Kidney glomerular epithelial cell (primary cell): ENCODE measurements at places on chromosomes 7 and 10.

- DNase-seq, result no peak
Measured at GRCh38 chr10:79244068-79244442, 103.2 kb upstream of the PPIF start.

GRCh38 chr10:36187380-36188079 lies 545.4 kb upstream of the FZD8 start:
- no peak for DNase-seq

- no peak for DNase-seq
Measured at GRCh38 chr7:4659551-4660286, 22.4 kb upstream of the FOXK1 start.

- DNase-seq, result peak; percentile 89
Measured at GRCh38 chr7:144529269-144529926, 125.9 kb upstream of the NOBOX start.

DNA sequence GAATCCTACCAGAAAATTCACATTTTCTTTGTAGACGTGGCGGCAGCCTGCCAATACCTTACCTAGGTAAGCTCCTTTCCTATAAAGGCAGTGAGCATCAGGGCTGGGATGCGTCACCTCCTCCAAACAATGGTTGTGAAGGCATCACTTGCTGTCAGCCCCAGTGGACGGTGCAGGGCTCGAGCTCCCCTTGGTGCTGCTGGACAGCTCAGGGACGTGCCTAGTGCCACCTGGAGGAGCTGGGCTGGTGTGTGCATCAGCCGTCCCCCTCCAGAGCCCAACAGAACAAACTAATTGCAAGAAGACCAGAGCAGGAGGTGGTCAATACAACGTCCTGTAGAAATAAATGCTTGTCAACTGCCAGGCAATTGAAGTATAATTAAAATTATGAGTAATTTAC lies 517.5 kb upstream of the FOXK1 start:
- no peak for DNase-seq

DNA sequence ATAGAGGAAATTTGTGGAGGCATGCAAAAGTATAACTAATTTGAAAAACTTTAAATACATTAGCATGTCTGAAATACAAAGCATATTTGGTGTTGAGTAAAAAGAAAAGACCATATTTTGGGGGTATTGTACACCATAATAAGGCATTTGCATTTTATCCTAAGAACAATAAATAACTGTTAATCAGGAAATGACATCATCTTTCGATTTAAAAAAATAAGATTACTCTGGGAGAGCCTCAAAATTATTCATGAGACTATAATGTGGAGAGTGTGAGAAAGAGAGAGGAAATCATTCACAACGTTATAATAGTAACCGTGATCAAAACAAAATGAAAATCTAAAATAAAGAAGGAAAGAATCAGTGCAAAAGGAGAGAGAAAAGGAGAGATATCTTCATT lies 712.3 kb upstream of the POT1 start:
- no peak for DNase-seq

DNA sequence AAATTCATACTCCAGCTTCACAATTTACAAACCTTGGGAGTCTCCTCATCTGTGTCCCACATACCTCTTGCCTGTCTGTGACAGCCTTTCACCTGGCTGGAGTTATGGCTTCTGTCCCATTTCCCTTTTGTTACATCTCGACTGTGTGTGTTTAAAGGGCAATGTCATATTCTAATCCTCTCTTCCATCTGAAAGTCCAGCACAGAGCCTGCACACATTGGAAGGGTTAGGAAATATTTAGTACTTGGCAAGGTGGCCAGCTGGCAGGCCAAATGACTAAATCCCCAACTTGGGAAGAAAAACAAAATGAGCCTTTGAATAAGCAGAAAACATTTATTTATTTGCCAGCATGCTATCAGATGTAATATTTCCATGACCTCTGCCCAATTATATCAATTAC lies 120.1 kb upstream of the STK17A start:
- no peak for DNase-seq

DNA sequence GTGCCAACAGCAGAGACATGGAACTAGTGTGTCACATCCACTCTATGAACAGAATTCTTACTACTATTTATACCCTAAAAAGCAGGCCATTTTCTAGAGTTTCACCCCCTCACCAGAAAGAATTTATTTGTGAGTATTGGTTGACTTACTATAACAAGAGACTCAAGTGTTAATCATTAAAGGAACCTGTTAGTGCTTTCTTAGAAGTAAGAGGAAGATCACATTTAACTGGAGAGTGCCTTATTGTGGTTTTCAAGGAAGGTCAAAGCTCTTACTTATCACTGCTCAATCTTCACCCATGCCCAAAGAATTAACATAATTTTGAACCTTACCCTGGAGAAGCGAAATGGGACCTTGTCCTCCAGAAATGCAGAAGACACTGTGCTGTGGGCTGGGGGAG lies 169.3 kb upstream of the PRSS1 start:
- peak; percentile 25 for DNase-seq

GRCh38 chr10:98431016-98431415 lies 15.7 kb downstream of the HPS1 start:
- no peak for DNase-seq

DNA sequence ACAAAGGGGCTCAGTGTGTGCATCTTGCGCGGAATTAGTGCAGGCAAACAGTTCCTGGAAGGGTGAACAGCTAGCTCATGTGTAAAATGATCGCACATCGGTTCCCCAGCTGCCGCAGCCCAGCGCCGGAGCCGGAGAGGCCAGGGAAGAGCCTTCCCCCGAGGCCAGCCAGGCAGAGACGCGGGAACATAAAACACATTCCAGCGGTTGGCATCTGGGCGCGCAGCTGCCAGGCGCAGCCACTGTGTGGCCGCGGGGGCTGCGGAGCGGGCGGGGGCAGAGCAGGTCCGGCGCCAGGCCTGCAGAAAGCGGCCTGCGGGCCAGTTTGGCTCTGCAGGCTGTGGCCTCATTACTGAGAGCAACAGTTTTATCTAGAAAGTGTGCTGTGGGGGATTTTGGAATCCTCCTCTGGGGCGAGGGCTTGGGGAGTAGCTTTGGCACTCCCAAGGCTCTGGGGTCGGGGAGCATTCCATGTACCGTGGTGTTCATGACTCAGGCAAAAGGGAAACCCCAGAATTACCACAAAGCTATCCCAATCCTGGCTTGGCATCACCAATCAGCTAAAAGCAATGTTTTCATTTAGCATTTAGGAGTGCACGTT lies 74.3 kb downstream of the SAMD9 start:
- DNase-seq, result peak; percentile 43

DNA sequence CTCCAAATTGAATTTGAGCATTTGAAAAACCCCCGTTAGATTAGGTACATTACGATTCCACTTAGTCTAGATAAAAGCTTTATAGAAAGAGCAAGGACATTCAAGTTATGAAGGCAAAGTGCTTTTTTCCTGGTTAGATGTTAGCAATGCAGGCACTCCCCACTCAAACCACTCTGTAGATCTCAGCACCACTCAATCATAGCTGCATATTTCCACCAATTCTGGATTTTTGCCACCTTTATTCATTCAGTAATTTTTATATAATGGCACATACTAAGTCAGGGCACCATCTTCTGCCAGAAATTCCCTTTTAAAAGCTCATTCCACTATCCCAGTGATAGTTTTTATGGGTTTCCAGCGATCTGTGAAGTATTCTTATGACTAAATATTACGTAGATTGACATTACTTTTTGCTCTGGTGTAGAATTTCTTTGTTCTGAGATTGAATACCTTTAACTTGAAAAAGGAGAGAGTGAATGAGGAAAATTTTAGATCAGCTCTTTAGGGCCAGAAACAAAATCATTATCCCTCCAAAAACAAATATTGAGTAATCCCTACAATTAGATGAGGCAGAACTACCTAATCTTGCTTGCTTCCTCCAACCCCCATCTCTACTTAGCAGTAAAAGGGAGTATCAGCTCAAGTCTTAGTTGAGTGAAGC lies 51.6 kb downstream of the RNLS start:
- no peak for DNase-seq

GRCh38 chr7:108078211-108078673 lies 51.9 kb downstream of the LAMB4 start:
- no peak for DNase-seq

GRCh38 chr7:157895520-157896375 lies 558.9 kb downstream of the DNAJB6 start:
- DNase-seq, result no peak
